ENCODE measurements at places on chromosomes 12 and 14.

DNA sequence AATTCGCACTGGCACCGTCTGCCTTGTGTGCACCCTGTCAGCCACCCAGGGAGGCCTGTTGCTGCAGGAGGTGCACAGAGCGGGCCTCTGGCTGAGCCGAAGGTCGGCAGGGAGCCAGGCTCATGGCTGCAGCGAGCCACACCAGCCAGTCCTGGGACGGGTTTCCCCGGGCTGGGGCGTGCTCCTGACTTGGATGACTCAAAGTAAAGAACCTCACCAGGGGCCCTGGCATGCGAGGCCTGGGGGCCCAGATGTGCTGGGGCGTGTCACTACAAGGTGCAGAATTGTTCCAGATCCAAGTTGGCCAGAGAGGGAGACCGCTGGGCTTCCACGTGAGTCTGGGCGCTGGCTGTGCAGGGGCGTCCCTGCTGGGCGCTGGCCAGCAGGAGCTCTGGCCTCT lies 34.5 kb downstream of the FBRSL1 start:
- no peak for DNase-seq

DNA sequence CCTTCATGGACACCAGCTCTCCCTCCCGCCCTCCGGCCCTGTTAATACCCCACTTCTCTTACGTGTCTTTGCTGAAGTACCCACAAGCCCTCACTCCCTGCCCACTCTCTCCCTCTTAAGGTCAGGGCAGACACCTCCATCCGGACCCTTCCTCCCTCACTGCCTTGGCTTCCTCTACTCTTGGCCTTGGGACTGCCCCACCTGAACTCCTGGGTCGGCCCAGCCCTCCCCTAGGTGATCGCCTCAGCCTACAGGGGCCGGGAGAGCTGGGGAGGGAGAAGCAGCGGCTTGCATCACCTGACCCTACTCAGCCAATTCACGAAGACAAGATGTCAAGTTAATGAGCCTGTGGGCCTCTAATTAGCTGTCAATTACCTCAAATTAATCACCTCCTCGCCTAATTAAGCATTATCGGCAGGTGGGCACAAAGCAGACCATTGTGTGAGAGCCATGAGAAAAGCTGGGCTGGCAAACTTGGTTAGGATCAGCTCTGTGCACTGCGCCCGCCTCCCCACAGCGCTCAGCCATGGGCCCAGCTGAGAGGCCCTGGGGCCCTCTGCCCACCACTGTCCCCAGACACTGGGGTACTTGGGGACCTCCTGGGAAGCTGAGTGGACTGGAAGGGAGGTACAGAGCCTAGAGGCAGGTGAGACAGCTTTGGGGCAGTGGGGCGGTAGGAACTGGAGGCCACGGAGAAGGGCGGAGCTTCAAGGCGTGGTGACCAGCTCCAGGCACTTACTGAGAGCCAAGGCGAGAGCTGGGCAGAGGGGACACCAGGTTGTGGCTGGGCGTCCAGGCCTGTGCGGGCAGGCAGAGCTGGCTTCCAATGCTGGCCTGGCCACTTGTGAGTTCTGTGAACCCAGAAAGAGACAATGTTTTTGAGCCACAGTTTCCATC lies 25.1 kb upstream of the VSX2 start:
- no peak for DNase-seq

DNA sequence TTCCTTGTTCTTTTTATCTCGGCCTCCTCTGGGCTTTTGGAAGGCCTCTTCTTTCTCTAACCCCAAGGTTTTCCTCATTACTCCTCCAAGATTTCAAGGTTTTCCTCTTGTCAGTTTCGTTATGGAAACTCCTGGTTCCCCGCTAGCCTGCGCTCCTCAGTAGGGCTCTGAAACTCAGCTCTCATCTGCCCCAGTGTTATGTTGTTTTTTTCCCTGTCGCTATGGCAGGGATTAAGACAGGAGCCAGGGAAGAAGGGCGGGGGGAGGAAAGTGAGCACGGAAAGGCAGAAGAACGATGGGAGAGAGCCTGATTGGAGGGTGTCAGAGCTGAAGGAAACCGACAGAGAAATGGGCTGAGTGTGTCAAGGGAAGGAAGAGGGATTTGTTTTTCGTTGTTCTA lies 26.5 kb upstream of the JDP2 start:
- no peak for DNase-seq

DNA sequence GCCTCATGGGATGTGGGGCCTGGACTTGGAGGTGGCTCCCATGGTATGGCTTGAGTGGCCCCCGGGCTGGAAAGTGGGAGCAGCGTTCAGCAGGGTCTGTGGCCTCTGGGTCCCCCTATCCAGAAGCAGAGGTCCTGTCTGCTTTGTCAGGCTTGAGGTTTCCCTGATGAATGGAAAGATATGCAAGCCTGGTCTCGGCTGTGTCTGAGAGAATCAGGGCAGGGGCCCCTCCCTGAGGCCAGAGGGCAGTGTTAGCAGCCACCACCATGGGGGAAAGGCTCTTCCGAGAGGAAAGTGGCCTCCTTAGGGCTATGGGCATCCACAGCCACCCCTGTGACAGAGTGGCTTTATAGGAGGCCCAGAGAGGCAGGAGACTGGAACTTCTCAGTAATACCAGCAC lies 128.2 kb downstream of the VRK1 start:
- DNase-seq = no peak

GRCh38 chr12:124518051-124518932 lies 49.1 kb downstream of the NCOR2 start:
- no peak for DNase-seq

GRCh38 chr12:123490089-123490488 lies 32.1 kb downstream of the SNRNP35 start:
- no peak for DNase-seq

DNA sequence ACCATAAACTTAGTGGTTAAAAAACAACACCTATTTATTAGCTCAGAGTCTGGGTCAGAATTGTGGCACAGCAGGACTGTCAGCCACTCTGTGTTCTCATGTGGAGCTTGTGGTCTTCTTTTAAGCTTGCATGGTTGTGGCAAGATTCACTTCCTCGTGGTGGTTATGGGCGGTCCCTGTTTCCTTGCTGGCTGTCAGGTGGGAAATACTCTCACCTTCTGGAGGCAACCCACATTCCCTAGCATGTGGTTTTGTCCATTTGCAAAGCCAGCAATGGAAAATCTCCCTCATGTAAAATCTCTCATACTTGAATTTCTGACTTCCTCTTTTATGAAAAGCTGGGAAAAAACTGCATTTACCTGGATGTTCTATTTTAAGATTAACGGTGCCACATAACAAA lies 229.8 kb downstream of the ALX1 start:
- DNase-seq = no peak

DNA sequence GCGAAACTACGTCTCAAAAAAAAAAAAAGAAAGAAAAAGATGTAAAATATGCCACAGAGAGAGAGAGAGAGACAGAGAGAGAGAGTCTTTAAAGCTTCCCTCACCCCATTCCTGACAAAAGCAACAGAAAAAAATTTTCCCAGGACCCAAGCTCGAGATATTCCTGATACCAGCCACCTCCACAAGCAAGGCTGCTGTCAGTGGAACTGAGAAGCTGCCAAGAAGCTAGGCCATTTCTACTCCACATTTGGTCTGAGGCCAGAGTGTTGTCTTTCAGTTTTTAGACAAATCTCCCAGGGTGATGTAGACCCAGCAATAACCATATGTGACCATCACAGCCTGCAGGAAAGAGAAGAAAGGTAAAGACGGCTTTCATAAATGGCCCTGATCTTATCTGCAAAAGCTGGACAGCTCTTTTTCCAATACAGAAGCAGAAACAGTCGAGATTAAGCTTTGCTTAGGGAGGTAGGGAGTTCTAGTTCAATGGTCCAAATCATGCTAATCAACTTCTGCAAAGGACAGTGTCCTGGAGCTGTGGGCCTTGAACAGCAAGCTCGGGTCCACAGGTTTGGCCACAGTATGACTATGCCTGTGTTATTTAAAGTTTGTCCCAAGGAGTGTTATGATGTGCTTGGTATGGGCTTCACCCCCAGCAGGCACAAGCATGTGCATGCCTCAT lies 130.3 kb upstream of the NUDT4 start:
- DNase-seq = no peak

- DNase-seq = no peak
These were observed 243.7 kb downstream of the C12orf75 start for GRCh38 chr12:105574056-105574715.

DNA sequence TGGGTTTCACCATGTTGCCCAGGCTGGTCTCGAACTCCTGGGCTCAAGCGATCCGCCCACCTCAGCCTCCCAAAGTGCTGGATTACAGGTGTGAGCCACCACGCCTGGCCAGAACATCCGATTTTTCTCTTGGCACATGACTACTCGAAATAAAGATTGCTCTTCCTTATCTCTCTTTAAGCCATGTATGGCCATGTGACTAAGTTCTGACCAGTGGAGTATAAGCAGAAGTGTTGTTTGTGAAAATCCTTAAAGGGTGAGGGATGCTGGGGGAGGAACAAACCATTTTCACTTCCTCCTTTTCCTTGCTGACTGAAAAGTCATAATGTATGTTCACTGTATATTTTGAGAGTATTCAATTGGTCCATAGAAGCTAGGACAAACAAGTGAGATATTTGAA lies 50.7 kb upstream of the ATF7IP start:
- no peak for DNase-seq

DNA sequence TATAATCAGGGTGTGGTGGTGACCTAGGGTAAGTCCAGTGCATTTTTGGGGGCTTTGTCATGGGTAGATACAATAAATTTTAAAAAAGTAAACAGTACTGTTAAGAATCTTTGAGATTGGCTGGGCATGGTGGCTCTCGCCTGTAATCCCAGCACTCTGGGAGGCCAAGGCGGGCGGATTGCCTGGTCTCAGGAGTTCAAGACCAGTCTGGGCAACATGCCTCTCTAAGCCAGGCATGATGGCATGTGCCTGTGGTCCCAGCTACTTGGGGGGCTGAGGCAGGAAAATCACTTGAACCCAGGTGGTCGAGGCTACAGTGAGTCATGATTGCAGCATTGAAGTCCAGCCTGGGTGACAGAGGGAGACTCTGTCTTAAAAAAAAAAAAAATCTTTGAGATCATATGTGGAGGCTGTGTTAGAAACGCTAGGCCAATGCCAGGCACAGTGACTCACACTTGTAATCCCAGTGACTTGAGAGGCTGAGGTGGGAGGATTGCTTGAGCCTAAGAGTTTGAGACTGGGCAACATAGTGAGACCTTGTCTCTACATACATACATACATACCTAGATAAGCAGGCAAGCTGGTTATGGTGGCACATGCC lies 67.7 kb downstream of the PRKCH start:
- DNase-seq = no peak

- DNase-seq = peak; percentile 60
These were observed 228.1 kb upstream of the AMIGO2 start for GRCh38 chr12:47307680-47308399.

DNA sequence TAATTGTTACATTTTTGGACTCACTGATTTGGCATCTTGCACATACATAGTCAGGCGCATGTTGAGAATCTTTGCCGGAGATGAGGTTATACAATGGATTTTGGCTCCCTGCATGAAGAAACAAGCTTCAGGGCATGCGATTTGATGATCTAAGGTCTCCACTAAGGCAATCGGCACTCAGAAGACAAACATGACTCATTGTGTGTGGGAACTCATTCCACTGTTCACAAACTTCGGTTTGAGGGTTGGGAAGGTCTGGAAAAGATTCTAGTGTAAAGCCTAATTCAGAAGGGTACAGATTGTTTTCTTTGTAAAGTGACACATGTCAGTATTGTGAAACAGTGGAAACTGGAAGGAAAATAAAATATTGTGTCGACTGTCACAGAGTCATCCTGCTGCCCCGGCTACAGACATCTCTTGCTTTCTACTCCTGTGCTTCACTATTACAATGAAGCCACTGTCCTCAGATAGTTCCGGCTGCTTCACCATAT lies 192.6 kb upstream of the HMGA2 start:
- DNase-seq = no peak

DNA sequence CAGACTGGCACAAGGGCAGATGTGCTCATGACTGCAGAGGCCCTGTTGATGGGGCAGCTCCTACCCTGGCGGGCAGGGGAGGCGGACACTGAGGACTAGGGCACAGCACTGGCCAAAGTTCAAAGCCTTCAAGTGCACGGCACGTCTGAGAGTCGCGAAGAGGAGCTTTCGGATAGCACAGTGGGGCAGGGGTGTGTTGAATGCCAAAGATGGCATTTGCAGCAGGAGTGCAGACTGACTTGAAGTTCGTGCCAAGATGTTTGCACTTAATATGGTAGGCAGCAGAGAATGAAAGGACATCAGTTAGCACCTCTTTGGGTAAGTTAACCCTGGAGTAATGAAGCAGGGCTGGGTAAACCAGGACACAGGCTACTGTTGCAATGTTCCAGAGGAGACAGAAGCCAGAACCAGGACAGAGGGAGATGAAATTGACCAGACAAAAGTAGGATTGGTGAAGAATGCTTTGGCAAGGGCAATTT lies 6.7 kb upstream of the EML1 start:
- no peak for DNase-seq

GRCh38 chr14:101824339-101824727 lies 62.8 kb downstream of the PPP2R5C start:
- DNase-seq = no peak

DNA sequence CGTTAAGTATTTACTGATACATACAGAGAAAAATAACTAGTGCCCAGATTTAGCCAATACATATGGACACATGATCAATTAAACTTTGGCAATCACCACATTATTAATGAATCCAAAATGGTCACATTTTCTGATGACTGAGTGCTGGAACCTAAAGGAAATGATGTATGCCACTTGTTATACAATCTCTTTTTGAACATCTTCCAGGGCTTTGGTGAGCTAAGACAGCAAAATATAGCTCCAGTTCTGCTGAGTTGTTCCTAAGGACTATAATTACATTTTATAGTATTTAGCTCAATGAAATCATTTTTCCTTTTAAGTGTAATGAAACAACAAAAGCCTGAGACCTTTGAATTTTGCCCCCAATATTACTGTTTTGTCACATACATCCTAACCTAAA lies 329.1 kb upstream of the ATP2B1 start:
- DNase-seq = no peak

- no peak for DNase-seq
These were observed 5.9 kb downstream of the GPR84 start for GRCh38 chr12:54358191-54358944.

DNA sequence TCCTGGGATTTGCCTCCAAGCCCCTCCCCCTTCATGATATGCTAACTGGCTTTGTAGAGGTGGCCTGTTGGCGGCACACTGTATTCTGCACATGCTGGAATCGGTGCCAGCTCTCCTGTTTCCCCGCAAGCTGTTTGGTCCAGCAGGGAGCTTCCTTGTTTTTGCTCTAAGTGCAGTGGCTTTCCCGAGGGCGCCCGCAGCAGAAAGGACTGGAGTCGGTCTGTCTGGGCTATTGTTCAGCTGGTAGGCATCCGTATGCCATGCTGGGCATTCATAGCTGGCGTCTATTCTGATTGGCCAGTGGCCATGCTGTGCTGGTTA lies 88.9 kb upstream of the MED13L start:
- no peak for DNase-seq
